ENCODE measurements at places on chromosomes 2 and 18.

DNA sequence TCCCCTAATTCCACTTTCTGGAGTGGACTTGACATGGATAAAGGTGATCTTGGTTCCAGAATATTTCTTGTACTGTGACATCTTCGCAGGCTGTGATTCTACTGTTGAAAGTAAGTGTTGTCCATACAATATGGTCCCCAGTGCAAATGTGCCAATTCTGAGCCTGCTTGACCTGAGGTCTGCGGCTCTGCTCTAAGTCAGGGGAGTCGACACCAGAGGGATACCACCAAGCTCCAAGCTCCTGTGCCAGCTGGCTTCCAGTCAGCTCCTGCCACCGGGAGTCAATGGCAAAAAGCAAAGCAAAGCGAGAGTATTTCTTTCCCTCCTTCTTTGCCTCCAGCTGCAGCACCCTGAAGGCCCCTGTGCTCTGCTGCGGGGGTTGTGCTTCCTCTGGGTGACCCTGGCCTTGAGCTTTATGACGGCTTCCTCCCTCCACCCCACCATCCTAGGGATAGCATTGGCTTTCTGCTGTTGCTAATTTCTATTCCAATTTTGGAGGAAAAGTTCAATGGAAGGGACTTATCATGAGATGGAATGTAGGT lies 50.4 kb downstream of the SLC35F5 start:
- no peak for DNase-seq

- no peak for DNase-seq
Observed at GRCh38 chr2:161571051-161571429, 53.2 kb upstream of the SLC4A10 start.

DNA sequence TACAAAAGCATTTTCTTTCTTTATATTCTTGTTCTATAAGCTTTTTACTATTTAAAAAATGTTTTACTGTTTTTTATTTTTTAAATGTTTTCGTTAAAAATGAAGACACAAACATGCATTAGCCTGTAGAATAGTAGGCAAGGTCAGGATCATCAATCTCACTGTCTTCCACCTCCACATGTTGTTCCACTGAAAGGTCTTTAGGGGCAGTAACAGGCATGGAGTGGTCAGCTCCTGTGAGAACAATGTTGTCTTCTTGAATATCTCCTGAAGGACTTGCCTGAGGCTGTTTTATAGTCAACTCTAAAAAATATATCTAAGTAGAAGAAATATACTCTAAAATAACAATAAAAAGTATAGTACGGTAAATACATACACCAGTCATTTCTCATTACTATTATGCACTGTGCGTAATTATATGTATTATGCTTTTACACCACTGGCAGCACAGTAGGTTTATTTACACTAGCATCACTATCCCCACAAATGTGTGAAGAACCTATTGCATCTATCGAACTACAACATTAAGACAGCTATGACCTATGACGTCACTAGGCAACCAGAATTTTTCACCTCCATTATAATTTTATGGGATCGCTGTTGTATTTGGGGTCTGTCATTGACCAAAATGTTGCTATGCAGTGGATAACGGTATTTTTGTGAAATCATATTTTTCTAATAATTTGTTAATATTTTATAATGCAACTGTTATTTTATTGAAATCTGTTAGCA lies 764.3 kb downstream of the METTL4 start:
- no peak for DNase-seq

- DNase-seq = no peak
Observed at GRCh38 chr18:25876330-25876948, 214.0 kb downstream of the SS18 start.

- DNase-seq = no peak
Observed at GRCh38 chr2:68766376-68766845, 31.8 kb downstream of the ARHGAP25 start.

DNA sequence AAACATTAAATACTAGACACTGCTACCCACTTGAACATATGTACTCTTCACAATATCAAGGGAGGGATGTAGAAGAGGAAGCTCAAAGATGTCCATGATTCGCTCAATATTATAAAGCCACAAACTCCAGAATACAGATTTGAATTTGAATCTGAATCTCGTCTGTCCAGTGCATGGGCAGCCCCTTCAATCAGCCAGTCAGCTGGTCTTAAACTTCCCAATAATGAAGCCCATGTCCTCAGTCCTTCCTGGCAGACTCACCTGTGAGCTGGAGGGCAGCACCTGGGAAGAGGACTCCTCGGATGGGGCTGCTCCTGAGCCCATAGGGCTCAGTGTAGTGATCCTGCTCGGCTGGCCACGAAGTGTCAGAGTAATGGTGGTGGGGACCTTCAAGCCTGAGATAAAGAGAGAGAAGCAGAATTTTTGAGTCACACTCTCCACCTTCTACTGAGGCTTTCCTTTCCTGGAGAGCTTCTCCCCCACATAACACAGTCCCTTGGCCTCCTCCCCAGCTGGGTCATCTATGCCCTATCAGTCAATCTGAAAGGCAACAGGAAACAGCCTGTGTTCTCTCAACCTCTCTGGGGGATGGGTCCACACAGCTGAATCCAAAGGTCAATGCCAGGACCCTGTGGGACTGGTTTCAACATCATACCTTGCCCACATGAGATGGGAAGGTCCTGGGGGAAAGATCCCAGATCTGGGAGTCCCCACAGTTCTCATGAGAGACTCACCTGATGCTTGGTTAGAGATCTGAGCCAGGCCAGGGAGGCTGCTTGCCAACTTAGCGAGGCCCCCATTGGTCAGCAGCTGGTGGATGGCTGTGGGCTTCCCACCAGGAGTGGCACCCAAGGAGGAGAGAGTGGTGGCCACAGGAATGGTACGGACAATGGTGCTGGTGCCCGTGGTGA lies 36.5 kb downstream of the KANSL3 start:
- DNase-seq = no peak

DNA sequence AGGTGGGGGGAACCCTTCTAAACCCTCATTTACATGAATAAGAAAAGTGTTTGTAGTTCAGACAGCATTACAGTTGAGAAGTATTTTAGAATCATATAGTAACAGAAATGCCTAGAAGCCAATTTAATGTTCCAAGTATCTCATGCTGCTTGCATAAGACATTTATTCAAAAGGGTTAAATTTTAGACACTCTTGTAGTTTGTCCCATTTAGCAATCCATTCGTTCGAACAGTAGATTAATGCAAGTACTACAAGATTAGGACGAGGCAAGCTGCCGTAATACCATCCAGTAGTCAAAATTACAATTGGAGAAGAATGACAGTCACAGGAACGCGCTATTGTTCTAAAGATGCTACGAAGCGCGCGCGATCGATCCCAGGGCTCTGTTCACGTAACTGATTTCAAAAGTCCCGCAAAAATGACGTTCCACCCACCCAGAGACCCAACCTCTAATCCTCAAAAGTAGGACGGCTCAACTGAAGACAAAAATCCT lies 1.2 kb downstream of the TMEM237 start:
- no peak for DNase-seq

DNA sequence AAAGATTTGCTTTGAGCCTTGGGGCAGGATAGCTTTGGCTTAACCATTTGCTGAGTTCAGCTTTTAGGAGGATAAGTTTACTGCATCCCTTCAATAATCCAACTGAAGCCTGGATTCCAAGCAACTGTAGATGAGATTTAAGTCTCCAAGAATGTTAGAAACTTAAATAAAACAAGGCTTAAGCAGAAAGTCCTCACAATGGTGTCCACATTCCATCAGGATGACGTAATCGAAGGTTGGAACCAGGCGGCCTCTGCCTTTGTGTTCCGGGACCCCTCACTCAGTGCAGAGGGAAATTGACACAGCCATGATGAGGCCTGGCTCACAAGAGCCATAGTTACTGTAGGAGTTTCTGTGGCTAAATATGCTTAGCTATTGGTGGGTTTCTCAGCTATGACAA lies 260.4 kb downstream of the LPIN1 start:
- DNase-seq = no peak
